ENCODE measurements at places on chromosomes 16 and 17. TPM values are rescaled to one million over a fixed set of nuclear protein-coding genes. Genes with fewer than 3 reads are reported as not detected.

AMFR gene
- total RNA-seq: 191 TPM

RASL10B gene
- 7.4 TPM for total RNA-seq

KAT7 gene
- 19.9 TPM for total RNA-seq

IL4R gene
- 30.3 TPM for total RNA-seq

CD300LF gene
- total RNA-seq: not detected

NTN1 gene
- 0.59 TPM for total RNA-seq

KRT12 gene
- not detected for total RNA-seq

PYY gene
- not detected for total RNA-seq

CRHR1 gene
- not detected for total RNA-seq

KRT32 gene
- total RNA-seq: not detected

ATPAF2 gene
- total RNA-seq: 15.4 TPM

PIMREG gene
- total RNA-seq: 13.7 TPM

DLX3 gene
- total RNA-seq: not detected

SPATA22 gene
- total RNA-seq: not detected

RAB11FIP4 gene
- total RNA-seq: 0.74 TPM

PER1 gene
- 11.3 TPM for total RNA-seq

CTRB2 gene
- total RNA-seq: not detected

C17orf50 gene
- not detected for total RNA-seq

HOXB9 gene
- 0.30 TPM for total RNA-seq

NAE1 gene
- total RNA-seq: 78.5 TPM

OR3A3 gene
- total RNA-seq: not detected

DHX40 gene
- total RNA-seq: 54.5 TPM

TBC1D16 gene
- total RNA-seq: 38.3 TPM

SLC6A2 gene
- not detected for total RNA-seq

LUC7L3 gene
- 26.8 TPM for total RNA-seq

ZNF385C gene
- total RNA-seq: not detected

AKAP1 gene
- total RNA-seq: 11.9 TPM

FZD2 gene
- 31.5 TPM for total RNA-seq

TM4SF5 gene
- total RNA-seq: not detected

CCL17 gene
- total RNA-seq: not detected

PIRT gene
- not detected for total RNA-seq
